ENCODE measurements at places on chromosomes 13 and 19.

DNA sequence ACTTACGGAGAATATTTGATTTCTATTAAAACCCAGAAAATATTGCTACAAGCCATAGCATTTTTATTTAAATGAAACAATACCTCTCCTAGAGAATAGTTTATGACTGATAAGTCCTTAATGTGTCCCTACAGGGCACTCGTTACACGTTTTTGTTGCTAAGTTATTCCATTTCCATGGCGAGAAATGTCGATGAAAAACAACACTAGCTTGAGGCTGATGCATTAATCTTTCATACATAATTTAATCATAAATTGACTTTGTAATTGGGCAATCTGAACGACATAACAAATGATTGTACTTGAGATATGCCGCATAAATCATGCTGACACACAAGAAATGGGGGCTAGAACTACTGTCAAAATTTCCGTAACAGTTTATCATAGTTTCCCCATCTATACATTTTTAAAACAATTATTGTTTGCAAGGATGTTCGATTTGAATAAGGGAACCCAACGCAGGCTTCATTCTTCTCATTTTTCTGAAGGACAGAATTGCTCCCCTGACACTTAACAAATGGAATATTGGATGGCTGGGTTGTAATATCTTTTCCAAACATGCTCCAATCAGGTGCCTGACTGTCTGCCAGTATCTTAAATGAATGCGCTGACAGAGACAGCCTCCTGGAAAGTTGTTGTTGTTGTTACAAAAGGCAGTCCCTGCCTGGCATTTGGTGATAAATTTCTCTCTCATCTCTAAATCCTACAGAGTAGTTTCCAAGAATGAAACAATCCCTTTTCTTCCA lies 61.9 kb downstream of the FLT1 start:
- DNase-seq, result no peak

DNA sequence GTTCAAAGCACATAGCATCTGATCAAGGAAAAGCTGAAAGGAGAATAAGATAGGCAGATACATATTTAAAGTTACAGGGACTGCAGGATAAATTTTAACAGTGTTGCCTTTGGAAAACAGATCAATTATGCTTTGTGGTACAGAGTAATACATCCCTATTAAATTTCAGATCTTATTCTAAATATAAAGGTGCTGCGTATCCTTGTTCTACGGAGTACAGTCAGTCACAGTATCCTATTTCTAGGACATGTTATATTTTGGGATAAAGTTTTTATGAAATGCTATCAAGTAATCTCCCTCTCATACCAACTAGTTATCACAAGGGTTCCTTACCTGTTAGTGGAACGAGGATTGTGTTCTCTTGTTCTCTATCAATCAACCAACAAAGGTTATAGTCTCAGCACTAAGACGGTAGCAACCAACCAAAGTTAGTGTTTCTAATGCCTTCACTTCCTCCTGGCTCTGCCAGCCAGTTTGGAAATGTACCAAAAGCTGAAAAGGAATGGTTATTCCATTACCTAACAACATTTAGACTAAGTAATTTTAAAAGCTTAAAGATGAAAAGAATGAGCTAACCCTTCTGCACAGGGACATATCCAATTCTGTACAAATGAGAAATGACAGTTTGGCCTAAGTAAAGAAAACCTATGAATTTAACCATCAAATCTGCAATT lies 35.2 kb downstream of the TSC22D1 start:
- DNase-seq, result no peak

- DNase-seq, result no peak
Observed at GRCh38 chr19:8700956-8701355, 2.4 kb upstream of the ACTL9 start.

GRCh38 chr13:27273658-27274425 lies 3.2 kb downstream of the RASL11A start:
- DNase-seq, result no peak

GRCh38 chr19:4472174-4472974 lies at the start of gene HDGFL2:
Gene HDGFL2, plus strand, starts transcription at chr19:4472297. Its CDS starts 54 bp downstream, at chr19:4472351.
- DNase-seq, result no peak

DNA sequence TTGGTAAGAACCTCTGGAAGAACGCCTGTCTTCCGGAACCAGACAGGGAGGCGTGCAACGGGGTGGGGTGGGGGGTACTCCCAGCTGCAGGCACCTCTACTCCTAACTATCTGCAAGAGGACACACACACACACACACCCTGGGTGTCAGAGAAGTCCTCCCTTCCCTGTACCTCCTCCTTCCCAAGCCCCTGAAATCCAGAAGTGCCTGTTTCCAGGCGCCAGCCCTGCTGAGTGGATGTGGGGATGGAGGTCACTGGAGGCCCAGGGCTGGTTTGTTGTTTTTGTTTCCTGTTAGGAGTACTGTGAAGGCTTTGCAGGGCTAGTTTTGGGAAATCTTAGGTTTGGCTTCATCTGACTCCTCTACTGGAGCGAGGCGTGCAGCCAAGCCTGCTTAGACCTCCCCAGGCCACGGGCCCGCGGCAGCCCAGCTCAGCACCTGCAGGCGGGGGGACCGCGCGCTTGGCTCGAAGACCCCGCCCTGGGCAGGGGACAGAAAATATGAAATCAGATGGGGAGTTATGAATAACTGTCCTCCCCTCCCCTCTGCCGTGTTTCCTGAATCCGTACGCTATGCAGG lies 36.4 kb downstream of the SOX1 start:
- no peak for DNase-seq

DNA sequence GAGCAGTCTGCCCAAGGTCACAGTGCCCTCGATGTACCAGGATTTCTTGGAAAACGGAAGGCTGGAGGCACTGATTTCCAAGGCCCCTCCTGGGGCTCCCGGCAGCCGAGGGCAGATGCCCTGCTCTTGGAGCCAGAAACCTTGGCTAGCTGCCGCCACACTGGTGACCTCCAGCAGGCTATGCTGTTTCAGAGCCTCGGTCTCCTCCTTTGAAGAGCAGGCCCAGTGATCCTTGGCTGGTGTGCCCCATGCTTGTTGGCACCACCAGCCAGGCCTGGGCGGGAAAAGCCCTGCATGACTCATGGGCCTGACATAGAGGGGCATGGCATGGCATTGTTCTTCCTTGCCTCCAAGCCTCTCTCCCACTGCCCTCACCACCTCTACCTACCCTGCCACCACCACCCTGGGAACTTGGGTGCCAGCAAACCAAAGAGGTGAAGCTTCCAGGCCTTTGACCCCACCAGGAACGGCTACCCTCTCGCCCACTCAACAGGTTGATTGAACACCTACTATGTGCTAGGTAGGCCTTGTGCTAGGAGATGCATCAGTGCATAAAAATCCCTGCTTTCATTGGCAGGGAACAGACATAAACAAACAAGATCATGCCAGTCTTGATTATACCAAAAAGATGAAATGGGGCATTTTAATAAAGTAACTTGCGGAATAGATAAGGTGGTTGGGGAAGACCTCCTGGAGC lies 1.6 kb upstream of the CLEC11A start:
- DNase-seq, result no peak

DNA sequence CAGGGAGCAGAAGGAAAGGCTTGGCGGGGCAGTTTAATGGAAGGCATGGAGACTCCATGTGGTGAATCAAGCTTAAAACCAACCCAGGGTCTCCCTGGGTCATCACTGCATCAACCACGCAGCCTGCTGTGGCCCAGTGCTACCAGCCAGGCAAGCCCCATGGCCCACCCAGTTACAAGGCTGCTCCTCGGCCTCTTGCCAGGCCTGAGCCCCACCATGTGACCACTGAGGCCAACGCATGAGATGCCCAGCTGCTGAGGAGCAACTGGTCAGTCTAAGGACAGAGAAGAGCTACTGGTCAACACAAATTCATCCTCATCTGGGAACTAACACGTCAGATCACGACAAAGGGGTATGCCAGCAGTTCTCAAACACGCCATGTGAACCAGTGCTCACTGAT lies 15.4 kb upstream of the KPTN start:
- no peak for DNase-seq

DNA sequence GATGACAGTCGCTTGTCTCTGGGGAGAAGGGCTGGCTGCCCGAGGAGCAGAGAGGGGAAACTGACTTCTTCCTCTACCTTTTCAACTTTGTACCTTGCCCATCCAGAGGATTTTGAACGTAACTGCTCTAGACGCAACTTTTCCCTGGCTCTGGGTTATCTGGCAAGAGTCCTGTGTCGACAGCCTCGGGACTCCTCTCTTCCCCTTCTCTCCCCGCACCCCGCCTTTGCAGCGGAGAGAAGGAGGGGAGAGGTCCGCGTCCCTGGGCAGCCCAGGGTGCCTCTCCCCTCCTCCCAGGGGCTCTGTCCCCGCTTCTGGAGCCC lies 574 bp downstream of the SH3GL1 start:
- DNase-seq, result no peak

DNA sequence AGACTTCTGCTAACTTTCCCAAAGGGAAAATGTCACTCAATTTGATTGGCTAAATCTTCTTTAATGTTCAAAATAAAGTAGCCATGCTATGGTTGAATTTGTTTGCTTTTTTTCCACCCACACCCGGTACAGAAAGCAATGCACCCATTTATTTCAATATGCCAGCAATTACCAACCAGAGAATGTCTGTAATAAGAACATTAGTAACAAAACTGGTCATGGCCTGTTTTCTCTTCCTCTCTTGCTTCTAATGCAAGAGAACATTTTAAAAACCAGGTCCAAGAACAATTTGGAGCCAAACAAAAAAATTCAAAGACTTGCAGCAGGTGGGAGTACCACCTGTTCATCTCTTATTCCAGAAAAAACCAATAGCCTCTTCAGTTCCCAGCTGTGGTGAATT lies 1108.8 kb upstream of the PCDH20 start:
- DNase-seq, result no peak

DNA sequence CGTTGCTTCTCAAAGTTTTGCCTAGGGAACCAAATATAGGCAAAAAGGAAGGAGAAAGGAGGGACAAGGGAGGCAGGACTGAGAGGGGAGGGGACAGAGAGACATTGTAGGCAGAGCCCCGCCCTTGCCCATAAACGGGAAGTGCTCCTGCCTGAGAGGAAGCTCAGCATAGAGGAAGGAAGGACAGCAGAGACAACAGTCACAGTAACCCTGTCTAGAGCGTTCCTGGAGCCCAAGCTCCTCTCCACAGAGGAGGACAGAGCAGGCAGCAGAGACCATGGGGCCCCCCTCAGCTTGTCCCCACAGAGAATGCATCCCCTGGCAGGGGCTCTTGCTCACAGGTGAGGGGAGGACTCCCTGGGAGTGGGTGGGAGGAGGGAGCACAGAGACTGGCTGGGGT lies at the start of gene CEACAM21:
Gene CEACAM21 (plus strand): TSS at position 169 of the 400 bp plus-strand sequence. CDS start 109 bp downstream, at position 278.
- DNase-seq, result peak; percentile 27

- DNase-seq, result no peak
Observed at GRCh38 chr13:99686944-99687411, 185.7 kb downstream of the TM9SF2 start.

GRCh38 chr13:110340812-110341444 lies 33.8 kb downstream of the COL4A2 start:
- peak; percentile 20 for DNase-seq

DNA sequence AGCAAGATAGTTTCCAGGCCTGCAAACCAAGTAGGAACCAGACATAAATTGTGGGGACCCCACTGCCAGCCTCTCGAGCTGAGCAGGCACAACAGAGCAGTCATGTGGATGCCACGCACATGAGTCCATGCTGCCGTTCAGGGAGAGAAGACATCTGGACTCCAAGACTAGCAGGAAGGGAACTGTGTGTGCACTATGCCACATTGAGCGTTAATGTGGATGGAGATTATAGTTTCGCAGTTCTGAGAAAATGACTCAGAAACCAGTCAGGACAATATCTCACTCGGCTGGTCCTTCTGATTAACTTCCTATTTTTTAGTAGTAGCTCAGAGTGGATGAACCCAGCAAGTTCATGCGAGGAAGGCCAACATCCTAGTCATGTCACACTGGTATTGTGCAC lies 124.9 kb downstream of the CRYL1 start:
- DNase-seq, result no peak

GRCh38 chr13:30022796-30023195 lies 172.4 kb upstream of the UBL3 start:
- DNase-seq, result no peak

GRCh38 chr13:39784347-39784746 lies 128.9 kb downstream of the COG6 start:
- no peak for DNase-seq

- DNase-seq, result no peak
Observed at GRCh38 chr13:48431431-48431830, 18.5 kb upstream of the LPAR6 start.

GRCh38 chr19:12947702-12948611 lies 2.3 kb downstream of the RAD23A start:
- DNase-seq, result no peak
